ENCODE measurements at places on chromosomes 16 and 17. TPM values are rescaled to one million over a fixed set of nuclear protein-coding genes. Genes with fewer than 3 reads are reported as not detected.

DNA sequence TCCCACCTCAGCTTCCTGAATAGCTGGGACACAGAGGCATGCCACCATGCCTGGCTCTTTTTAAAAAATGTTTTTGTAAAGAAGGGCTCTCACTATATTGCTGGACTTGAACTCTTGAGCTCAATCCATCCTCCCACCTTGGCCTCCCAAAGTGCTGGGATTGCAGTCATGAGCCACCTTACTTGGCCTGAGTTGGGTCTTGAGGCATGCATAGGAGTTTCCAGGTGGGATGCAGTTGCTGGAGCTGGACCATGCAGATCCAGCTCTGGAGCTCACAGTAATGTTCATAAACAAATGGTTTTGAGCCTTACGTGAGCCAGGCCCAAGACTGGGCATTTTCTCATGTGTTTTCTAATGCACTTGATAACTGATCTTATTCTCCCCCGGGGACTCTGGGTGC, 22.9 kb downstream of the RBFOX3 start:
- DNase-seq, result no peak

- DNase-seq, result no peak
Observed at GRCh38 chr17:61583242-61583641, 7.8 kb downstream of the NACA2 start.

GRCh38 chr16:3400446-3400778, 392 bp downstream of the ZSCAN32 start:
- no peak for DNase-seq

DNA sequence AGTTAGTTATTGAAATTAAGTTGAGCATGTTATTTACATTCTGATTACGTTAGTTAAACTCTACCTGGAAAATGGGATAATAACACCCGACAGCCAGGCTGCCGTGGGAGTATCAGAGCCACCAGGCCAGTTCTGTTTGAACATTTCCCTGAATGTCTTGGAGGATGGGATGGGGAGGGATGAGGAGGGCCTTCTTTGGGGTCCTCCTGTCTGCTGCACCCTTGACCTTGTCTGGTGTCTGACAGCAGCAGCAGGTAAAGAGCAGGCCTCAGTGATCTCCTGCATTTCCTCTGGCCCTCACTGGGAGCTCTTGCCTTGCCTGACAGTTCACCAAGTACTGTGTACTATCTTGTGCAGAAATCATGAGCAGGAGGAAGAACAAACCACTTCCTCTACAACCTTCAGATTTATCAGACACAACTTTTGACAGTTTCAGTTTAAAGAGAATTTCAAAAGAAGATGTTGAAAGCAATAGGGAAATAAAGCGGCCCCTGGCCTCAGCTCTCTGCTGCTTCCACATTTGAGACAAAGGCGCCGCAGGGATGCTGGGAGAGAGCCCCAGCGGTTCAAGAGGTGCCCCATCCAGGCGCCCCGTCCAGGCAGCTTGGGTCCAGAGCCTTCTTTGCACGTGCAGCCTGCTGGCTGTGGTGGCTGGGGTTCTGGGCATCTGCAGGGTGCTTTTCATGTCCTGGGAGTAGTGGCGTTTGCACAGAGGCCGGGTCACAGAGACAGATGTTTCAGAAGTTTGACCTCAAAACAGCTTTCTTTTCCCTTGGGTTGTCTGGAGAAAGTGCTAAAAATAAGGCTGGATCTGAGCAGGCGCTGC, 25.3 kb downstream of the CMIP start:
- no peak for DNase-seq

DNA sequence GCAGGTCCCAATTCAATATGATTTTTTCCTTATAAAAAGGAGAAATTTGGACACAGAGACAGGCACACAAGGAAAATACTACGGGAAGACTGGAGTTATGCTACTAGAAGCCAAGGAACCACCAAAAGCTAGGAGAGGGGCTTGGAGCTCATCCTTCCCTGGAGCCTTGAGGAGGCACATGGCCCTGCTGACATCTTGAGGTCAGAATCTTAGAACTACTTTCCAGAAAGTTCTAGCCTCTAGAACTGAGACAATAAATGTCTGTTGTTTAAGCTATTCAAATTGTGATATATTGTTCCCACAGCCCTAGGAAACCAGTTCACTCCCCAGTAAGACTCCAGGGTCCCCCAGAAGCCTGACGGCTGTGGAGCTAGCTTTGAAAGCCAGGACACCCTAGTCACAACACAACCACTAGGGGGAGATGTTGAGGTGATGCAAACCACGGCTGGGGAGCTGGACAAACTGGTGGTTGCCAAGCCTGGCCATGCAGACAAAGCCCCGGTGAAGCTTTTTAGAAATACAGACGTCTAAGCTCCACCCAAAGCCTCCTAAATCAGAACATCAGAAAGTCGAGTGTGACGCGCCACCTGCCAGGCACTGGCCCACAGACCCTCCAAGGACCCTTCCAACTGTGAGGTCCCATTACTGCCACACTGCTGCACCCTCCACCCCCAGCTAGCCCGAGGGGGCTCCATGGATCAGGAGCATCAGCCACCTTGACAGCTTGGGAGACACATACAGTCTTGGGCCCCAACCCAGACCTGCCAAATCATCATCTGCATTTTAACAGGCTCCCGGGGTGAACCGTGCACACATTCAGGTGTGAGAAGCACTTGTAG, 106.4 kb downstream of the SLC39A11 start:
- peak; percentile 74 for DNase-seq

DNA sequence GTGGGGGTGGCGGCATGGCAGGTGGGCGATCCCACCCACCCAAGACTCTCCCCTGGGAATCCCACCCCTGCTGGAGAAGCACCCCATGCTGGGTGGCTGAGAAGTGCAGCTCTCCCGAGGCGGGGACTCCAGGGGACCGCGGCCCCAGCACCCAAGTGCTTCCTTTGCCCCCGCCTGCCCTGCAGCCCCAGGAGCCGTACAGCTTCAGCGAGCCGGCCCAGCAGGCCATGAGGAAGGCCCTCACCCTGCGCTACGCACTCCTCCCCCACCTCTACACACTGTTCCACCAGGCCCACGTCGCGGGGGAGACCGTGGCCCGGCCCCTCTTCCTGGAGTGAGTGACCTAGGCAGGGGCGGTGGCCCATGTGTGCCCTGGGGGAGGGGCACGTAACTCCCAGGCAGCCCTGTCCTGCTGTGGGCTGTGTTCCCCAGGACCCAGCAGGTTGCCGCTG, 11.7 kb downstream of the GAA start:
- DNase-seq, result no peak

DNA sequence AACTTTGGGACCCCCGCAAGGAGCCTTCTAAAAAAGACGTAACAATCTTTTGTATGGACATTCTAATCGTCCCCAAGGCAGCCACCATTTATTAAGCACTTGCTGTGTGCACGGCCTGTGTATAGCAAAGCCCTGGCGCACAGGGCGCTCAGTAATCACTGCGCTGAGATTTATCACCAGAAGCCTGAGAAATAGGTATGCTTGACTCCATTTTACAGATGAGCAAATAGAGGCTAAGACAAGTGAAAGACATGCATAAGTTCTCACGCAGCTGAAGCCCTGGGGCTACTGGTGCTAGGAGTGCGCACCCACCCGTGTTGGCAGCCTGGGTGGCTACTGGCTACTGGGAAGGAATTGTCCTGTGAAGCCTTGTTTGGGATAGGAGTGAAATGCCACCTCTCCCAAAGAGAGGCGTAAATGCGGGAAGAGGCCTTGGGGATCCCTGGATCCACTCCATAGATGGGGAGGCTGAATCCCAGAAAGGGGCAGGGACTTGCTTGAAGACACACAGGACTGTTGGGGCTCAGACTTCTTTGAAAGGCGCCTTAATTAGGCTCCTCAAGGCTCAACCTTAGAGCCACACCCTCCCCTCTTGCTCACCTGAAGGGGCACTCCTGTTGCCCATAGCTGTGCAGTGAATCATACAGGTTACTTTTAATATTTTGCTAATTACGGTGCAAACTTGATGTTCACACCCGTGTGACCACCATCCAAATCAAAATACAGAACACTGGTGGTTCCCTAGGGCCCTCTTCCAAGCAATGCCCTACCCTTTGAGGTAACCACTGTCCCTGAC, 634 bp upstream of the NATD1 start:
- no peak for DNase-seq

GRCh38 chr16:79128706-79129105, 471.8 kb downstream of the MAF start:
- no peak for DNase-seq

- DNase-seq, result no peak
Observed at GRCh38 chr16:48091117-48091516, 64.7 kb downstream of the ABCC12 start.

- no peak for DNase-seq
Observed at GRCh38 chr17:68624381-68624780, 23.2 kb upstream of the FAM20A start.

DNA sequence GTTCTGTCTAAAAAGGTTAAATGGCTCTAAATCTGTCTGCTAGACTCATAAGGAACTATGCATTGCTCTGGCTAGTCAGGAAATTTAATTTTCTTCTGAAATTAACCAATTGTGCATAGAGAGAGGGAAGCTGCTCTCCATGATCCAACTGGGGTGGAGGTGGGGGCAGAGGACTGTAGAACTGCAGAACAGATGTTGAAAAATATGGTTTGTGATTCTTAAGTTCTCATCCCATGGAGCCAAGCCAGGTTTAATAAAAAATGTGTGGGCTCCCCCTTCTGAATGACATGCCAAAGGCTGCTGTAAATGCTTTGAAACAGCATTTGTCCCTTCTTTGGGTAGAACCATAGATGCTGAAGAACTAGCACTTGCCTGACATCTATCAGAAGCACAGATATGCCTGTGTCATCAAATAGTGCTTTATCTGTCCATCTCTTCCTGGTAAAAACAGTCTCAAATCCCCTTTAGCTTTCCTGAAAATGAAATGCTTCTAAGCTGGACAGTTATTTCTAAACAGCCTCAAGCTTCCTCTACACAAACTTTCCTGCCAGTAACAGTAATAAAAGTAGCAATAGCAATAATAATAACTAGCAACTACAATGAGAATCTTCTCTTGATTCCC, 221.4 kb downstream of the CDH8 start:
- DNase-seq, result no peak

- no peak for DNase-seq
Observed at GRCh38 chr16:11670171-11671131, 2.2 kb downstream of the SNN start.

DNA sequence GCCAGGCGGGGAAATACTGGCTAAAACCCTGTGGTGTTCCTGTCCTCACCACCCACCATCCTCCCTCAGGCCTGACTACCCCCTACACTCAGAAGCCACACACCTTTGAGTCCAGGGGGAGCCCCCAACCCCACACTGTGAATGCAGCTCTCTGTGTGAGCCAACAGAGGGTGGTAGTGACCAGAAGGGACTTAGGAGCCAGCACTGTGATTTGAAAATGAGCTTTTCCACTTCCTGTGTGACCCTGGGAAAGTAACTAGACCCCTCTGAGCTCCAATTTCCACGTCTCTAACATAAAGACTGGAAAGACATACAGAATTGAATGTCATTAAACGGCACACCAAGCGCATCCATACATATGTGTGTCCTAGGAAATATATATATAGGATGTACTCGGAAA, 58.7 kb downstream of the SDK2 start:
- no peak for DNase-seq

DNA sequence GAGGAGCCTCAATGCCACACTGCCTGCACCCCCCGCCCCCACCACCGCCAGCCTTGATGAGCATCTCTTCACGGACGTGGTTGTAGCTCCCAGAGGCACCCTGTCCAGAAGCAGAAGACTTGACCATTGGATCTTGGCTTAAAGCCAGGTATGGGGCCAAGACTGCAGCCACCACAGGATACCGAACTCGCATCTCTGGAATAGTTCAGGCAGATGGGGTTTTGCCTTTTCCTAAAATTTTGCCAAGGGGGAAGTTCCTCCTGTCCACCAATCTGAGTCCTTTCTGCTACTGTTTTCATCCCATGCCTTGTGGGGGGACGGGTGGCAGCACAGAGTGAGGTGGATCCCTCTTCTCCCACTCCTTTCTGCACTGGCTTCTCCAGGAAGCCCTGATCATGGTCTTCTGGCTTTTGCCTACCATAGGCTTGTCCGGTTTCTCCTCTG, 939 bp downstream of the CORO6 start:
- no peak for DNase-seq

- DNase-seq, result no peak
Observed at GRCh38 chr17:36085765-36086164, 4.2 kb downstream of the CCL3 start.

DNA sequence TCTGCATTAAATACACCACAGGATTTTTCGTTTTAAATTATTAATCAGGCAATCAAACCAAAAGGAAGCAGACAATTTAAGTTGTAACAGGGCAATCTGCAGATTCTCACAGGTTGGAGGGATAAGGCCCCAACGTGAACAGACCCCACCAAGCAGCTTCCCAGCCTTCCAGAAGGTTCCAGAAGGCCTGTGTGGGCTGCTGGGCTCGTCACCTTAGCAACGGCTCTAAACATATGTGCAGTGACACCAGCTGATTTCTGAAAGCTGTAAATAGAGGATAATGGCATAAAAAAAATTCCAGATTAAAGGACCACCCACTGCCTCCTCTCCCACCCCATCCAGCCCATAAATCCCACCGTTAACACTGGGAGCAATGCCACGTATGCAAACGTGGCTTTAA, 123.8 kb downstream of the ZNF778 start:
- DNase-seq, result no peak

- DNase-seq, result no peak
Observed at GRCh38 chr16:84288902-84289301, 5.8 kb upstream of the WFDC1 start.

- no peak for DNase-seq
Observed at GRCh38 chr16:47392081-47392480, 68.8 kb downstream of the ITFG1 start.

GRCh38 chr17:30292286-30292858, 628 bp upstream of the BLMH start:
- DNase-seq, result peak; percentile 58

GRCh38 chr17:2929881-2930533, 133.4 kb downstream of the OR1D5 start:
- DNase-seq, result peak; percentile 75

GRCh38 chr16:80788027-80788426, 16.4 kb downstream of the CDYL2 start:
- no peak for DNase-seq

DNA sequence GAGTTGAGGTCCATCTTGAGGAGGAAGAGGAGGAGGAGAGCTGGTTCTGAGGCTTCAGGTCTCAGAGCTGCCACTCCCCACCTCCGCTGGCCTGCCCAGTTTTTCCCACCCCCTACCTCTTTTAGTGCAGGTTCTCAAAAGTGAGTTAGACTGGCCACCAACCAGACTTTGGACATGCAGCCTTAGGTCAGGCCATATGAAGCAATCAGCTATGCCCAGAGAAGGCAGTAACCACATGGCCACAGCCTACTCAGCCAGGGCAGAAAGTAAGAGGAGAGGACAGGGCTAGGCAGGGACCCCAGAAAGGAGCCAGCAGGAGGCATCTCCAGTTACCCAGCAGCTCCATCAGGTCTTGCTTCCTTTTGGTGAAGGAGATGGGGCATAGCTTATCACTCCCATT, 9.0 kb downstream of the MYO15A start:
- no peak for DNase-seq

GRCh38 chr16:65116818-65117430, 4.9 kb downstream of the CDH11 start:
- no peak for DNase-seq

GRCh38 chr16:79658301-79659033, 57.9 kb upstream of the MAF start:
- no peak for DNase-seq

C16orf78 gene
- not detected for total RNA-seq

TMEM204 gene
- not detected for total RNA-seq

PRKCB gene
- not detected for total RNA-seq

CA10 gene
- not detected for total RNA-seq

MYL4 gene
- 0.39 TPM for total RNA-seq

RDM1 gene
- total RNA-seq, result 9.9 TPM

BCAR1 gene
- total RNA-seq, result 95.5 TPM

TP53TG3F gene
- total RNA-seq, result not detected

HAS3 gene
- total RNA-seq, result 8.3 TPM

ETV4 gene
- total RNA-seq, result 37.8 TPM

TBX4 gene
- 2.5 TPM for total RNA-seq

KRT12 gene
- not detected for total RNA-seq

ACSM5 gene
- total RNA-seq, result not detected

Measured in Caco-2 (cell line).